ENCODE measurements at places on chromosomes 12 and 14. TPM values are rescaled to one million over a fixed set of nuclear protein-coding genes. Genes with fewer than 3 reads are reported as not detected.

GRCh38 chr12:76957301-76957700 is 78.5 kb upstream of the CSRP2 start:
- no peak for DNase-seq

Gene PIANP
- total RNA-seq = 5.6 TPM

DNA sequence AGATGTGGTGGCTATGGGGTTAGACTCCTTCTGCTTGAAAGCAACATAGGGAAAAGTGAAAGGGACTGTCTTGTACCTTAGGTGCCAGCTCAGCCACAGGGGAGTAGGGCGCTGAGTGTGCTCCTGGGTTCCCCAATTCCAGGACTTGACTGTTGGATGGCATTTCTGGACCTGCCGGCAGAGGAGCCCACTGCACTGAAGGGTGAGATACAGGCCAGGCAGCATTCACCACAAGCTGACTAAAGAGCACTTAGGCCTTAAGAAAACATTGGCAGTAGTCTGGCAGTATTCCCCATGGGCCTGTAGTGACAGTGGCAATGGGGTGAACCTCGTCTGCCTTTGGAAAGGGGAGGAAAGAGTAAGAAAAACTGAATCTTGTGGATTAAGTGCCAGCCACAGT is 67.1 kb upstream of the TMTC2 start:
- DNase-seq = no peak

- no peak for DNase-seq
Measured at GRCh38 chr14:105316968-105317510, 2.5 kb downstream of the PACS2 start.

- DNase-seq = no peak
Measured at GRCh38 chr12:123936956-123937706, 35.5 kb downstream of the CCDC92 start.

Gene TAS2R9
- total RNA-seq = not detected

DNA sequence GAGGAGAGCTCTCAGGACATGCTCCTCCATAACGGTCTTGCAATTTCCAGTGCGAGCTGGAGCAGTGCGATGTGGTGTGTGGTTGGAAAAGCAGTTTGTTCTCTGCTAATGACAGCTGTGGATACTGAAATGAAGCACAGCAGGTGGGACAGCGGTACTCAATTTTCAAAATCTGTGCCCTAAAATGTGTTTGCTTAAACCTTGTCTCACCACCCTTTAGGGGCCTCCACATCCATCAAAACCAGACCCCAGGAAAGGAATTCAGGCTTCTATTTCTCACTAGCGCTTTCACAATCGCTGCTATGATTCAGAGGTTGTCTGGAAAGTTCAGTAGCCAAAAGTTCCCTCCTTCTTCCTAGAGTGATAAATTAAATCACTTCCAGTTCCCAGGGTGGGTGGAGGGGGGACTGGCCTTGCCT is 440.8 kb downstream of the EGLN3 start:
- no peak for DNase-seq

Gene POTEM
- not detected for total RNA-seq

- DNase-seq = no peak
Measured at GRCh38 chr12:95943330-95943842, at the start of gene AMDHD1. AMDHD1 (plus strand) TSS chr12:95943331; CDS start chr12:95943399, 68 bp downstream.

Gene PRORP
- 11.0 TPM for total RNA-seq

Gene SFSWAP
- total RNA-seq = 34.9 TPM

Gene SERPINA4
- not detected for total RNA-seq

- no peak for DNase-seq
Measured at GRCh38 chr12:94151582-94151981, 3.2 kb downstream of the PLXNC1 start.

GRCh38 chr12:102964872-102965271 is 7.4 kb downstream of the ASCL1 start:
- DNase-seq = peak; percentile 44

- DNase-seq = no peak
Measured at GRCh38 chr14:42806909-42807315, 1200.2 kb downstream of the LRFN5 start.

Gene EPYC
- total RNA-seq = not detected

DNA sequence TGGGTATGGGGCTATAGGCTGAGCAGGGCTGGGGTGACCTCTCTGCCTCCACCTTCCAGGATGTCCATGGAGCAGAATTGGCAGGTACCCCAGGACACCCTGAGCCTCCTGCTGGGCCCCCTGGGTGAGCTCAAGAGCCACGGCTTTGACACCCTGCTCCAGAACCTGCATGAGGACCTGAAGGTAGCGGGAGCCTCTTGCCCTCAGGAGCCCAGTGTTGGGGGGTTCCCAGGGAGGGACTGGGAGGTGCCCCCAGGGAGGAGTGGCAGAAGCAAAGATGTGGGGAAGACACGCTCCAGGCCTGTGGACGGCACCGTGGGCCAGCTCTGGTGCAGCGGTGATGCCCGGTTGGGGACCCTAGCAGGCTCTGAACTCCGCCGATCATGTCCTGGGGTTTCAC is 8.3 kb downstream of the TNFAIP2 start:
- DNase-seq = no peak

- no peak for DNase-seq
Measured at GRCh38 chr12:115466076-115466475, 782.1 kb upstream of the TBX3 start.

DNA sequence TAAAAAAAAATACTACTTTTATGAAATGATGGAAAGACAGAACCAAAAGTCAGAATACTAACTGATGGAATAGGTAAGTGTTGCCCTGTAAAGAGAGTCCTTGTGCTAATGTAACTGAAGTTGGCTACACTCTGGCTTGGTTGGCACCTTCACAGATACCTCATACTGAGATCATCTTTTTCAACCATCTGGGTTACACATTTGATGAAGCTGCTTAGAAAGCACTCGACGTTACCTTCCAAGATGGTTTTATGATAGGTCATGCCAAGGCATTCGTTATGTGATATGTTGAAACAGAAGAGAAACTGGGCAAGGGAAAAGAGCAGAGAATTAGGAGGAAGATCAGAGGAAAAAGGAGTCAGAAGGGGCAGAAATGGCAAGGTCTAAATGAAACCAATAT is 203.8 kb downstream of the ADAMTS20 start:
- no peak for DNase-seq

DNA sequence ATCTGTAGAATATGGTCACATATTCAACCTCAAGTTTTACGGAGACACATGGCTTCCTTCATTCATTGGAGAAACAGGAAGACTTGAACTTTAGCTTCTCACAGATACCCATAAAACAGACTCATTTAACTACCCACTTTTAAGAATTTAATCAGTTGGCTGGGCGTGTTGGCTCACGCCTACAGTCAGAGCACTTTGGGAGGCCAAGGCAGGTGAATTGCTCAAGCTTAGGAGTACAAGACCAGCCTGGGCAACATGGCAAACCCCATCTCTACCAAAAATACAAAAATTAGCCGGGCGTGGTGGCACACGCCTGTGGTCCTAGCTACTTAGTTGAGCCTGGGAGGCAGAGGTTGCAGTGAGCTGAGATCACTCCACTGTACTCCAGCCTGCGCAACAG is 64.7 kb upstream of the STAC3 start:
- DNase-seq = no peak

Gene SRRM4
- total RNA-seq = under 0.01 TPM

DNA sequence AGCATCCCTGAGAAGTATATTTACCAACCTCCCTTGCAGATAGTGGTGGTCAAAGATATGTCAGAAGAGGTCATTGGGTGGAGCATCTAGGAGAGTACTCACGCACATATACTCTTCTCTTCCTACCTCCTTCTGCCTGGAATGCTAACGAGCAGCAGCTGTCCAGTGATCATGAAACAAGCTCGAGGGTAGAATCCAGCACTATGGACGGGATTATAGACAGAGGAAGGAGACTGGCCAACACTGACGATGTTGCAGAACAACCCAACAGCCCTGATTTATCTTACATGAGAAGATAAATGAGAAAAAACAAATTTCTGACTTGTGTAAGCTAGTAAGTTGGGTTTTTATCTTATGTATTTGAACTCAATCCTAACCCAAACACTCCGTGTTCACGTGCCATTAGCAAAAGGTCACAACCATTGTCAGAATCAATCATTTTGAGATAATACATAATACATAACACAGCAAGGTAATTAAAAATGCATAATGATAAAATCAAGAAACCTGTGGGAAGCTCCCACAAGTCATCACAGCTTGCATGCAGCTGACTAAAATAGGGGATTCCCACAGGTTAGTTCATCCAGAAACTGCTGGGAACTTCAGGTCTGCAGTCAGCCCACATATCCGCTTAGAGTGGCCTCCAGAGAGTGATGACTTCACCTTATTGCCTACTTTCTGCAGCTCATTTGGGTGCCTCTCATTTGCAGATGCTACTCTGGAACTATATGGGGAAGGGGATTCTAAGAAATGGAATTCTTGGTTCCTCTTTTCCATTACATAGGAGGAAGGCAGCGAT is 36.3 kb upstream of the STK38L start:
- no peak for DNase-seq

Gene KRT6C
- 257 TPM for total RNA-seq
